Epithelial cell of proximal tubule (primary cell): ENCODE measurements at places on chromosomes 3 and 15. TPM values are rescaled to one million over a fixed set of nuclear protein-coding genes. Genes with fewer than 3 reads are reported as not detected.
A peak's percentile ranks its signal among the peaks of the same experiment; 100 is the strongest.

DNA sequence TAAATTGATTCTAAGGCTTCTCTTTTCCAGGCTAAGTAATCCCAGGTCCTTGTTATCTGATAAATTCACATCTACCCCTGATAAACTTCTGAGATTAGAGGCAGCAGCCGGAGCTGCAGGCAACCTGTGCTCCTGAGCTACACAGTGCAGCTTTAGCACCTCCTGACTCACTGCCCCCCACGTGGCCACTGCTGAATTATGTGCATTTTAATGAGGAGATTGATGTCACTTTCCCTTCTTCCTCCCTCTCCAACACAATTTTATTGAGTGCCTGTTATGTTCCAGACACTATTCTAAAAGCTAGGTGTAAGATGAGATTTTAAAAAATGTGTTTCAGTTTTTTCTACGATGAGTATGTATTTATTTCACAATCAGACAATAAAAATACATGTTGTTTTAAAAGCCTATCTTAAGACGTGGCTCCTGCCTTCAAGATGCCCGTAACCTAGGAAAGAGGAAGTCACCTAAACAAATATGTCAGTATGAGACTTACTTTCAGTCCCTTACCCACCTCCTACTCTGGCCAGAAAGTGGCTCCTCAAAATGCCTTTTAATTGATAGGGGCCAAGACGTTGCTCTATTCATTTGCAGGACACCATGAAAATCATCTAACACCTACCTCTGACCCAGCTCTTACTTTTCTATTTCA lies 161.5 kb upstream of the PFN2 start:
- DNase-seq = no peak

DNA sequence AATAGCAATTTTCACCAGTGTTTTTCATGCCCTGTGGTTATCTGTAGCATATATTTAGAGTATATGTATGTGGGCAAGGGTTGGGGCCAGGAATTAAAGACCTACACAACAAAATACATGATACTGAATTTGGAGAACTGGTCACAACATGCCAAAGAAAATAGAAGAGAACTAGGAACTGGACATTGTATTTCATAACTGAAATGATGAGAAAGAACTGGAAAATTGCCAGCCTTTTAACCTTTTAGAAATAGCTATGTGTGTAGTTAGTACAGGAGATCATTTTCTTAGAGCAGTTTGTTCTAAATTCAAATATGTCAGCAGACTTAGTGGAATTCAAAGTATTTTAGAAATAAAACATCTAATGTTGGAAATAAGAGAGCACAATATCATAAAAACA lies 227.1 kb upstream of the CGNL1 start:
- DNase-seq = no peak

- DNase-seq = no peak
Observed at GRCh38 chr3:20516311-20516710, 330.3 kb upstream of the SGO1 start.

- DNase-seq = no peak
Observed at GRCh38 chr3:63333815-63334214, 55.7 kb downstream of the SYNPR start.

- no peak for DNase-seq
Observed at GRCh38 chr3:18575573-18575972, 150.4 kb upstream of the SATB1 start.

DNA sequence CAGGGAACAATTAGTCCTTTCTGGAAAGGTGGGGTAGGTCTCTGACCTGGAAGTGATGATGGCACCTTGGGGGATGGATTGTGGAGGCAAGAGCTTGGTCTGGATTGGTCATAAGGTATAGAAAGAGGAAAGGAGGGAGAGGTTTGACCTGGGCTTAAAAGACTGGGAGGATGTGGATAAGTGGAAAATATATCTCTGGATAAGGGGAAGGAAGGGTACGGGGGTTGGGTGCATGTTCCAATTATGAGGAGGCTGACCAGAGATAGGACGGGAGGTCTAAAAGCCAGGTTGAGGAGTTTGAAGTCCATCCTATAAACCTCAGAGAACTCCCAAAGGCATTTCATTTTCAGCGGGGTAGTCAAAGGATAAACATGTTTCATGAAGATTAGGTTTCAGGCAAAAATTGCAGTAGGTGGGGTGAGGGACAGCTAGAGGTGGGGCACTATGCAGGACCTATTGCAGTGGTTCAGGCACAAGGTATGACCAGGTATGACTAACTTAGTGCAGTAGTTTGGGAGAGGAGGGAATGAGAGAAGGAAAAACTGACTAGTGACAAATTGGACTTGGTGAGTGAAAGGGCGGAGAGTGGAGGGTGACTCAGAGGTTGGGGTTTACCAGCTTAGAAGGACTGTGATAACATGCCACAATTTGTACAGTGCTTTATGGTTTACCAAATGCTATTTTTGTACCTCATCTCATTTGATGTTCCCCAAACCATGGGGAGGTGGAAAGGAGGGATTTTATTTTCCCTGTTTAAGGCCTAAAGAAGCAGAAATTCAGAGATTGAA lies 10.7 kb downstream of the PDE8A start:
- peak; percentile 57 for DNase-seq

- DNase-seq = no peak
Observed at GRCh38 chr3:114445233-114445632, 151.4 kb downstream of the TIGIT start.

The PPP1R14D gene
- not detected in 2 replicates for total RNA-seq

The GRM7 gene
- total RNA-seq = not detected in 2 replicates

The C3orf52 gene
- 33.6 and 55.1 TPM in 2 replicates for total RNA-seq
